ENCODE measurements at places on chromosomes 7 and 10. TPM values are rescaled to one million over a fixed set of nuclear protein-coding genes. Genes with fewer than 3 reads are reported as not detected.

DNA sequence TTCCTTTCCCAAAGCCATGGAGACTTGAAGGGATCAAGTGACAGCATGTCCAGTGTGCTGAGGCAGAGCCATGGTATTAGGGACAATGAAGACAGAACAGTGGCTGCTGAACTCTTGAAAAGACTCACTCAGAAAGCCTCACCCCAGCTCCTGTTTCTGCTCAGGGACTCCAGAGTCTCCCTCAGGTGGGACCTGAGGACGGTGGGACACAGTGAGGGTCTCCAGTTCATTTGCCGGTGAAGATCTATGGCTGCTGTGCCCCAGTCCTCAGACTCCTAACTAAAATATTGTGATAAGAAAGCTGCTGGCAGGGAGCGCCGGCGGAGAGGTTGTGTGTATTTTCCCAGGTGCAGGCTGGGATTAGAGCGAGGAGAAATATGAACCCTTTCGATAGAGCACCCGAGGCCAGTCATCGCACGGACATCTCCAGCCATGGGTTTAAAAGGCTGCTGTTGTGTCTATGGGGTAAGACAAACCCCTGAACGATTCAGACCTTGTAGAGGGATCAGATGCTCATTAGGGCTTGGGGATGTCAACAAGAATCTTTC, 57.2 kb downstream of the C7orf25 start:
- ATAC-seq: no peak

DNA sequence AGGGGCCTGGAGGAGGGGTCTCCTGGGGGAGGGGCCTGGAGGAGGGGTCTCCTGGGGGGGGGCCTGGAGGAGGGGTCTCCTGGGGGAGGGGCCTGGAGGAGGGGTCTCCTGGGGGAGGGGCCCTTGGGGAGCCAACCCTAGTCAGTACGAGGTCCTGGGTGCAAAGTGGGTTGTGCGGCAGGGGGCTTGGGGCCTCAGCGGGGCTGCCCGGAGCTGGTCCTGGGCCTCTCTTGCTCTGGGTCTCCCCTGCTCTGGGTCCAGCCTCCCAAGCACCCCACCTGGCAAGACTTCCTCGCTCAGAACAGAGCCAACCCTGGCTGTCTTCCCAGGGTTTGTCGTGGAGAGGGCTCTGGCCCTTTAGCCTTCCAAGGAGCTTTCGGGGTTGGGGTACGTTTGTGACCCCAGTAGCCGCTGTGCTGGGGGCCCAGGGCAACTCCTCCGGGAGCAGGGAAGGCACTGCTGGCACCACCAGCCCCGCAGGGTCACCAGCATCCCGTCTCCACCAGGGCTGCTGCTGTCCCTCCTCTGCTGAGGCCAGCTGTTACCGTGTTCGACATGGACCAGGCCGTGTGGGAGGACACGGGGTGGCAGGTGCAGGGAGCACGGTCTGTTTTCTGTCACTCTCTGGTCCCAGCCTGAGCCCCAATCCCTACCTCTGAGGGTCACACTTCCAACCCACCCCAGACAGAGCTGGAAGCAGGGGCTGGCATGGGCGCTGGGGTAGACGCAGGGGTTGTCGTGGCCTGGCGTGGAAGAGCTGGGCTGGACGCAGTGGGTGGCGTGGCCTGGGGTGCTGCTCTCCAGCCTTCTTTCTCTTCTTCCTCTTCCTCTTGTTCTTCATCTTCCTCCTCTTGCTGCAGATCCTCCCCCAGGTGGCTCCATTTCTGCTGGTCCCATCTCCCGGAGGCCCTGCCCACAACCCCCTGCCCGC, 22.8 kb downstream of the PWWP2B start:
- no peak for ATAC-seq

DNA sequence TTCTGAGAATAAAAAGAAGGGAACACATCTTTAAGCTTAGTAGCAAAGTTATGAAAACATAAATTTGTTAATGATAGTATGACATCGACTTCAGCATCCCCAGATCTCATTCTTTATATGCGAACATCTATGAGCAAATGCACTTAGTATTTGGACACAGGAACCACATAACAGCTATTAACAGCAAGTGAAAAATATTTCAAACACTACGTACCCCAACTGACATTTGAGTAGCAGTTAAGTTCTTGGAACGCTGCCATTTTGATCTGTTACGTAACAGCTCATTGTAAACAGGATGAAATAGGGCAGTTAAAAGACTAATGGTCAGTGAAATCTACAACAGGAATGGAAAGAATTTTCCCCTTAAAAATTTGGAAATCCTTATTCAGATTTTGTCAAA, 428.9 kb downstream of the TNS3 start:
- no peak for ATAC-seq

DNA sequence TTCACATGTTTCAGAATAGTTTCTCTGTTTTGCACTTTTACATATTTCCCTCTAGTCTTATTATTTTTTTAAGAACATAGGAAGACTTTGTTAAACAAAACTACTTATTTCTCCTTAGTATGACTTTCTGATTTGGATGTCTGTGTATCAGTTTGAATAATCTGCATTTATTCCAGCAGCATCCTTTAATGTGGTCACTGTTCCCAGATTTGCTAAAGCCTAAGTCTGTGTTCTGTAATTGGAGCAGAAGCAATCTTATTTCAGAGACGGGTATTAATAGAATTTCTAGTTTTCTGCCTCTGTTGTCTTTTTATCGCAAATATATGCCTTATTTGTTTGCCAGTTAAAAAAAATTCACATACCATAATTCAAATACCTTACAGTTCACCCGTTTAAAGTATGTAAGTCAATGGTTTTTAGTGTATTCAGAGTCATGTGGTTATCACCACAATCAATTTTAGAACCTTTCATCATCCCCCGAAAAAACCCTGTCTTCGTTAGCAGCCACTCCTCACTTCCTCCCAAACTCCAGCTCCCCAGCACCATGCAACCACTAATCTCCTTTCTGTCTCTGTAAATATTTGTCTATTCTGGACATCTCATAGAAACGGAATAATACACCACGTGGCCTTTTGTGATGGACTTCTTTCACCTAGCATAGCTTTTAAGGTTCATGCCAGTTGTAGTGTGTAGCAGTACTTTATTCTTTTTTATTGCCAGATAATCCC, 58.7 kb downstream of the INPP5F start:
- ATAC-seq: no peak

Gene UPK3BL2
- 88.8 TPM for total RNA-seq

All from esophagus mucosa (tissue), 1 donor.